ENCODE measurements at places on chromosomes 4 and X. TPM values are rescaled to one million over a fixed set of nuclear protein-coding genes. Genes with fewer than 3 reads are reported as not detected.
A peak's percentile ranks its signal among the peaks of the same experiment; 100 is the strongest.

Gene GC
- 2.5 TPM for total RNA-seq

Gene SH2D1A
- not detected for total RNA-seq

Gene CFP
- total RNA-seq, result 1.2 TPM

Gene LRAT
- total RNA-seq, result 7.0 TPM

Gene GYG2
- 9.0 TPM for total RNA-seq

DNA sequence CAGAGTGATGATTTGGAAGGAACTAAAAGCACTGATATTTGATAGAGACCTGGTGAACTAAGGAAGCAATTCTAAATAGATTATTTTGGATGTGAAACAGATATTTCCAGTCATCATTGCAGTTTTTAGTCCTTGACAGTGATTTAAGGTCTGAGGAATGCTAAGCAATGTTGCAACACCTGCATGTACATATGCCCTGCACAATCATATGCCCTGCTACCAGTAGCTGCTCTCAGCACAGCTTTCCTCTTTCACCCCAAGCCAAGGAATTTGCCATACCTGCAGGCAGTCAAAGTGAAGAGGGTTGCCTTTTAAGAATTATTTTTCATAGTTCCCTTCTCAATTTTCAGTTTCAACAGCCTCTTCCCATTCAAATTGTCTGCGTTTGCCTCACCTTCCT, 8.7 kb upstream of the FAM47A start:
- no peak for DNase-seq

- no peak for DNase-seq
Observed at GRCh38 chrX:40544343-40545266, 36.2 kb upstream of the ATP6AP2 start.

GRCh38 chr4:5416637-5417036, 291.7 kb downstream of the EVC2 start:
- no peak for DNase-seq

GRCh38 chr4:175405961-175406360, 406.1 kb downstream of the GPM6A start:
- no peak for DNase-seq

DNA sequence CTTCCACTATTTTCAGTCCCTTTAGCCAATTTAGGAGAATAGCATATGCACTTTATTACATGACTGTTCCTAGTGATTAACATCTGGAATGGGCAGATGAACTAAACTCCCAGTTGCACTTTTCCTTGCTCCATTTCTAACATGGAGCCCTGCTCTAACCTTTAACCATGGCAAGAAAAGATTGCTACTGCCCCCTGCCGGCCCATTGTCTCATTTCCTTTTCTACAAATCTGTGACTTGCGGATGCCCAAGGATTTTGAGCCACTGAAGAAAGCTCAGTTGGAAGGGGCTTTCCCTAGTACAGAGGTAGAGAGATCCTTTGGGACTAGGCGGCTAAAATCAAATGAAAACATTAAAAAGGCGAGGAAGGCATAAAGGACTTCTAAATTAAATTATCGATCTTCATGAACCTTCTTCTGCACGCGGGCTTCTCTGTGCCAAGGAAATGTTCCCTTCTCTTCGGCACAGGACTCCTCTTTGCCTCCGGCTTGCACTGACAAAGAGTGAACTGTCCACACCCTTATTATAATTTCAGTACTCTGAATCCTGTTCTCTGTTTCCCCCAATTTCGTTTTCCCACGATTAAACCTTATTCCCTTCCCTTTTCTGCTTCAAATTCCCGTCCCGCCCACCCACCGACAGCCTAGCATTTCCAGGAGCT, 577 bp upstream of the GLRA2 start:
- peak; percentile 81 for DNase-seq

DNA sequence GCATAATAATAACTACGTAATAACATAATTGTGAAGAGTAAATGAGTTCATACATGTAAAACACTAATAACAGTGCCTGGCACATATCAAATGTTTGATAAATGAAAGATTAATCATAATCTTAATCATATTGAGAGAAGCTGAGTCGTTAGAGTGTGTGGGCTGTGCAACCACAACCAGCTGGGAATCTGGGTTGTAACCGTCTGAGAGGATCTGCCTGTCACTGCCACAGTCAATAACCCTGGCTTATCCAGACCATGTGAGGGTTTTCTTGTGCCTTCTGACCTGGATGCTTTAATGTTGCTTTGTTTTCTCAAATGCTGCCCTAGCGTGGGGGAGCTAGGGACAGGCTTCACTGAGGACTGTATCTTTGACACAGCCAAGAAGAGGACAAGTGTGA, 73.9 kb downstream of the TRPC5 start:
- DNase-seq, result no peak

- no peak for DNase-seq
Observed at GRCh38 chr4:8225706-8226443, 26.8 kb downstream of the SH3TC1 start.
